ENCODE measurements at places on chromosomes 6 and 20. TPM values are rescaled to one million over a fixed set of nuclear protein-coding genes. Genes with fewer than 3 reads are reported as not detected.

Gene TRDN
- 5.7 TPM for total RNA-seq

Gene THEMIS
- total RNA-seq, result 0.34 TPM

Gene PLCB1
- total RNA-seq, result 9.0 TPM

Gene GSTA1
- total RNA-seq, result 144 TPM

Gene PROKR2
- total RNA-seq, result not detected

Gene PRSS35
- total RNA-seq, result 4.7 TPM

Gene OR2J2
- total RNA-seq, result not detected

Gene DDX39B
- 339 TPM for total RNA-seq

Gene GABRR2
- 0.48 TPM for total RNA-seq

Gene PRR18
- 0.33 TPM for total RNA-seq

Gene POPDC3
- total RNA-seq, result not detected

Gene BCAS4
- total RNA-seq, result 3.3 TPM

Gene TFAP2B
- total RNA-seq, result not detected

Gene RSPO3
- 0.40 TPM for total RNA-seq

Gene OPRL1
- 0.43 TPM for total RNA-seq

Gene ANKRD66
- total RNA-seq, result not detected

Gene COL11A2
- 0.82 TPM for total RNA-seq

- no peaks in the 10 kb centered on the region for H3K27me3 ChIP-seq
- no peaks in the 10 kb centered on the region for H3K36me3 ChIP-seq
- no peak for DNase-seq
Observed at GRCh38 chr6:73074175-73074574, 151.1 kb downstream of the KHDC1L start.

DNA sequence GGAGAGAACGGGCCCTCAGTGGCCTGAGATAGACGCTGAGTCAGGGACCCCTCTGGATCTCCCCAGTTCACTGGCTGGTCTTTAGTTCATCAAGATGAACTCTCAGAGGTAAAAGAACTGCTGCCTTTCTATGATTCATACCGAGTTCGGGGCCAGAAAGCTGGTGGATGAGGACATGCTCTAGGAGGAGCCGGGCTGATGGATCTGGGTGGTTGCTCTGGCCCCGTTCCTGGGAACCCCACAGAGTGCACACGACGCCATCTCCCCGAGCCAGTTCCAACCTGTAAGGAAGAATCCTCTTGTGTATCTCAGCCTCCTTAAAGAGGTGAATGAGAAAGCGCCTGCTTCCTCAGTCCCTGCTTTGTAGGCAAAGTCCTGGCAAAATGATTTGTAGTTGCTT is 142.6 kb upstream of the PDE10A start:
- no peak overlapping the region for H3K4me3 ChIP-seq
- H3K4me1 ChIP-seq, result peaks cover 4% of the 10 kb centered on the region
- no peaks in the 10 kb centered on the region for H3K27me3 ChIP-seq
- no peaks in the 10 kb centered on the region for H3K36me3 ChIP-seq
- no peak for DNase-seq

DNA sequence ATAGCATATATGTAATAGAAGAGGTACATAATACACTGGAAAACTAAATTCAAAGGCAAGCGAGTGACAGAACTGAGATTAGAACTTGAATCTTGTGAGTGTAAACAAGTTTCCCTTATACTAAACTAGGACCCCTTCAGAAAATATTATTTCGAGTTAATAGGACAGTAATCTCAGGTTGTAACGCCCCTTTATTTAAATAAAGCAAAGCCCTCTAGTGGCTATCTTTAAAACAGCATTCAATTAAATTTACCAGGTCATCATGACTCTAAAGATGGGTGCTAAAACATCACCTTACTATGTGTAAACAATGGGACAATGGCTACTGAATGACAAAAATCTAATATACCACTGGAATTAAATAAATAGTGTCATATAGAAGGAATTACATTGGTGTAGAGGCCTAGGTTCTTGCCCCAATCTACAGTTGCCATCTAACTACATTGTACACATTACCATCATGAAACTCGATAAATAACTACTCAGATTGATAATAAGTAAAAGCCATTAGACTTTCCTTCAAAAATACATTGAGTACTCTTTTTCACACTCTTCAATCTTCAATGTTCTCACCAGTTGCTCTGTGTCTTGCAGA is 255.4 kb upstream of the IRAK1BP1 start:
- no peaks in the 10 kb centered on the region for H3K27me3 ChIP-seq
- H3K27ac ChIP-seq, result no peak overlapping the region
- no peaks in the 10 kb centered on the region for H3K36me3 ChIP-seq
- H3K4me3 ChIP-seq, result no peak overlapping the region

DNA sequence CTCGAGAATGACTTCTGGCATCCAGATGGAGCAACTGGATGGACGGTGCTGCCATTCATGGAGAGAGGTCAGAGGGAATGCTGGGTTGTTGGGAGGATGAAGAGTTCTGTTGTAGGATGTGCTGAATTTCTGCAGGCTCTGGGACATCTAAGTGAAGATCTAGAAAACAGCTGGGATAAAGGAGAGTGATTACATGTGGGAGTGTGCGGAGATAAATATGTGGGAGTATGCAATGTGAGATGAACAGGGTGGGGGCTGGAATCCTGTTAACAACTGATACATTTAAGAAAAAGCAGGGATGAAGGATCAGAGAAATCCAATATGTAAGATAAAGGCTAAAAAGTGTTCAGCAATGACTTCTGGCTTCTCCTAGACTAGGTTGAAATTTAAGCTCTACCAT is 43.1 kb downstream of the FAXC start:
- H3K27me3 ChIP-seq, result no peaks in the 10 kb centered on the region
- H3K27ac ChIP-seq, result no peak overlapping the region
- H3K4me1 ChIP-seq, result no peaks in the 10 kb centered on the region
- no peaks in the 10 kb centered on the region for H3K36me3 ChIP-seq
- H3K4me3 ChIP-seq, result no peak overlapping the region
- DNase-seq, result no peak

- DNase-seq, result no peak
- H3K27ac ChIP-seq, result no peak overlapping the region
- peaks cover 3% of the 10 kb centered on the region for H3K4me1 ChIP-seq
- no peaks in the 10 kb centered on the region for H3K27me3 ChIP-seq
- no peaks in the 10 kb centered on the region for H3K36me3 ChIP-seq
- no peak overlapping the region for H3K4me3 ChIP-seq
Observed at GRCh38 chr20:24686156-24686555, 216.7 kb downstream of the SYNDIG1 start.

DNA sequence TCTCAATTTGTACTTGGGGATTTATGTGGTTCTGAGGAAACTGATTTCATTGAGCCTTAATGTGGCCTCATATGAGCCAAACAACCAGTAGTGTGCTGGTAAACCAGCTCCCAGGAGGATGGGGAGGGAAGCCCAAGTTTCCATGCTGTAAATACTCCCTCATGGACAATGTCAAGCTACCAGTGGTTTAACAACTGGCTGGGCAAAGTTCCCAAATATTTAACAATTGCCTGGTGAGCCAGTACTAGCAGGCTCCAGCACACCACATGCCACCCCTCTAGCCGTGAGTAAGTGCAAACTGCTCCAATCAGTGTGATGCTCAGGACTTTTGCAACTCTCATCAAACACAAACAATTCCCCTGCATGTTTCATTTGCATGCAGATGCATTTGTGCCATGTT is 19.2 kb upstream of the CDKN1A start:
- peaks cover 9% of the 10 kb centered on the region for H3K4me1 ChIP-seq
- H3K36me3 ChIP-seq, result no peaks in the 10 kb centered on the region
- H3K4me3 ChIP-seq, result no peak overlapping the region
- no peak overlapping the region for H3K27ac ChIP-seq

DNA sequence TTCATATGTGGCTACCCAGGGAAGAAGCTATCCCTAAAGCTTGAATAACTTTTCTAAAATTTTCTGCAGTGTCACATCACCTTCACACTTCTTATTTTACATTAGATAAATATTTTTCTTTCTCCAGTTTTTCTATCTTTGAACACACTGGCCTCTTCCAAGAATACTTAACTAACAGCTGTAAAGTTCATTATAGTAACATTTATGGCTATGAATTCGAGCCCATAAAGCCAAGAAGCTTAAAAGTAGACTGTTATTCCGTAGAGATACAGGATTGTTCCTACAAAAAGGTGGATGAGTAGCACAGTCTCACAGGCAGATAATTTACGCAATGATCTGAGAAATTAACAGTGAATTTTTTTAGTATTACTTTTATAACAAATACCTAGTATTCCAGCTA is 55.7 kb upstream of the BMP5 start:
- no peak for DNase-seq
- no peak overlapping the region for H3K27ac ChIP-seq
- no peak overlapping the region for H3K4me3 ChIP-seq
- H3K27me3 ChIP-seq, result no peaks in the 10 kb centered on the region
- H3K4me1 ChIP-seq, result no peaks in the 10 kb centered on the region

- H3K4me3 ChIP-seq, result no peak overlapping the region
- H3K4me1 ChIP-seq, result no peaks in the 10 kb centered on the region
- H3K27me3 ChIP-seq, result no peaks in the 10 kb centered on the region
- H3K36me3 ChIP-seq, result no peaks in the 10 kb centered on the region
- DNase-seq, result no peak
Observed at GRCh38 chr6:170375661-170376060, 69.1 kb downstream of the FAM120B start.

DNA sequence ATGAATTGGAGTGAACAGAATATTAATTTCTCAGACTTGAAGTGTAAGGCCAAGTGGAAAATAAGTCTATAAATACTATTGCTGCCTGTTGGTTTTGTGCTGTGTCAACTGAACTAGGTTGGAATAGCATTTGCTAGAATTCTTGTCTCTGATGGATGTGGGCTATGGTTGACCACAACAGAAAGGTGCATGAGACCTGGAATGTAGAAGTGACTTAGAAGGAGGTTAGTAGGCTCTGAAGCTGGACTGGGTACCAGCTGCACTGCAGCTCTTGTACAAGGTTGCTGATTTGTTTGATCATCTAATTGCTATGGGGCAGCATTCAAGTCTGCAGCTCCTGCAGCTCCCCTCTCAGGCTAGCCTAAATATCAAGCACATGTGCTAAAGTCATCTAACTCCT is 479.0 kb upstream of the NRSN1 start:
- H3K27me3 ChIP-seq, result no peaks in the 10 kb centered on the region
- DNase-seq, result no peak
- no peak overlapping the region for H3K27ac ChIP-seq
- H3K4me1 ChIP-seq, result no peaks in the 10 kb centered on the region
- H3K4me3 ChIP-seq, result no peak overlapping the region

- H3K4me3 ChIP-seq, result no peak overlapping the region
- no peak for DNase-seq
- no peaks in the 10 kb centered on the region for H3K36me3 ChIP-seq
- H3K27me3 ChIP-seq, result no peaks in the 10 kb centered on the region
- H3K27ac ChIP-seq, result no peak overlapping the region
Observed at GRCh38 chr6:88422831-88423230, 256.7 kb upstream of the CNR1 start.

DNA sequence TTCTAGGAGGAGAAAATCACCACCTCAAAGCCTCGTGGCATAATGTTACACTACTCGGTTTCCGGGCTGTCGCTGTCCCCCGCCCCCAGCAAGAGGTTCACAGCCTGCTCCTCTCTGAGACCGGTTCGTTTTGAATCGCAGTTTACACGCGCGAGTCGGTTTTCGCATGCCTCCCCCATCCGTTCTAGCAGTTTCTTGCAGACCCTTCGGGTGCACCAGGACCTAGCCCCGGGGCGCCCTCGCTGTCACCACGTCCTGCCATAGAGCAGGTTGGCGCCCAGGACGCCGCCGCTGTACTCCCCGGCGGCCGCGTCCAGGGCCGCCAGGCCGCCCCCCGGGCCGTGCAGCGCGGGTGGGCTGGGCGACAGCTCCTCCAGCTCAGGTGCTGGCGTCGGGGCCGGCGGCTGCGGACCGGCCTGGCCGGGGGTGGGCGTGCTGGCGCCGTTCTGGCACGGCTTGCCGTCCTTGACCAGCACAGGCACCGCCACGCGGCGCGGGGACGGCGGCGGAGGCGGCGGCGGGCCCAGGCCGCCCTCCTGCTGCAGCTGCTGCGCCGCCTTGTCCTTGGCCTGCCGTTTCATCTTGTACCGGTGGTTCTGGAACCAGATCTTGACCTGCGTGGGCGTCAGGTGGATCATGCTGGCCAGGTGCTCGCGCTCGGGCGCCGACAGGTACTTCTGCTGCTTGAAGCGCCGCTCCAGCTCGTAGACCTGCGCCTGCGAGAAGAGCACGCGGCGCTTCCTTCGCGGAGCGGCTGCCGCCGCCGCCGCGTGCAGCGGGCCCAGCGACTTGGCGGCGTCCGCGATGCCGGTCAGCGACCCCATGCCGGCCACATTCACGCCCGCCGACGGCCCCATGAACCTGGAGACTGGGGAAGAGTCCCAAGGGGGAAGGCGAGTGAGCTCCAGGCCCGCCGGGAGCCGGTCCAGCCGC is 1.4 kb downstream of the NKX2-4 start:
- no peak overlapping the region for H3K4me3 ChIP-seq
- no peak for DNase-seq

- H3K27ac ChIP-seq, result peak overlapping the region; percentile 89
- peaks cover 3% of the 10 kb centered on the region for H3K4me1 ChIP-seq
- H3K36me3 ChIP-seq, result no peaks in the 10 kb centered on the region
- no peak for DNase-seq
- H3K27me3 ChIP-seq, result no peaks in the 10 kb centered on the region
Observed at GRCh38 chr6:53359843-53360092, 11.0 kb upstream of the ELOVL5 start.

- H3K36me3 ChIP-seq, result no peaks in the 10 kb centered on the region
- H3K27ac ChIP-seq, result no peak overlapping the region
- no peaks in the 10 kb centered on the region for H3K4me1 ChIP-seq
Observed at GRCh38 chr6:53889365-53889764, 94.6 kb downstream of the LRRC1 start.

- DNase-seq, result no peak
- no peak overlapping the region for H3K27ac ChIP-seq
- H3K4me1 ChIP-seq, result no peaks in the 10 kb centered on the region
- H3K4me3 ChIP-seq, result no peak overlapping the region
Observed at GRCh38 chr20:31522731-31523130, 8.5 kb downstream of the HM13 start.

GRCh38 chr6:22372922-22373321 is 76.1 kb upstream of the PRL start:
- no peaks in the 10 kb centered on the region for H3K27me3 ChIP-seq
- no peak overlapping the region for H3K4me3 ChIP-seq
- no peaks in the 10 kb centered on the region for H3K4me1 ChIP-seq
- no peak overlapping the region for H3K27ac ChIP-seq

GRCh38 chr20:45218124-45218523 is 3.0 kb upstream of the SEMG2 start:
- H3K4me1 ChIP-seq, result no peaks in the 10 kb centered on the region
- H3K4me3 ChIP-seq, result no peak overlapping the region
